ENCODE measurements at places on chromosomes 12 and 14.

- no peak for DNase-seq
Measured at GRCh38 chr14:95104911-95105310, 52.4 kb downstream of the DICER1 start.

DNA sequence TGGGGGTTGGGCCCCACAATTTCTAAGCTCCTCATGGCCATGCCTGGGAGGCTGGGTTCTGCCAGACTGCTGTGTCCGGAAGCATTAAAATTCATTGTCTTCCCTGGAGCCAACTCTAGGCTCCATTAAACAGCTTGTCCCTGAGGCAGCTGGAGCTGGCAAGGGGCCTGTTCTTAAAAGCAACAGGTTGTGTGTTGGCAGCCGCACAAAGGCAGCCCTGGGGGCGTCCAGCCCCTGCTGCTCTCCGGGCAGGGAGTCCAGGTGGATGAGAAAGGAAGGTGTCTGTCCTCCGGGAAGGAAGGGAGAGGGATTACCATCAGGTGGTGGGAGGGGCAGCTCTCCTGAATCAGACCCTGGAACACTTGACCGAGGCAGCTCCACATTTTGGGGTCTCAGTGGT is 98.9 kb downstream of the CHST11 start:
- no peak for DNase-seq

GRCh38 chr14:45222485-45223262 is 30.3 kb downstream of the MIS18BP1 start:
- no peak for DNase-seq

- no peak for DNase-seq
Measured at GRCh38 chr12:52975820-52976573, 27.1 kb downstream of the KRT18 start.

- DNase-seq: peak; percentile 5
Measured at GRCh38 chr14:71141701-71142374, 234.6 kb downstream of the PCNX1 start.

DNA sequence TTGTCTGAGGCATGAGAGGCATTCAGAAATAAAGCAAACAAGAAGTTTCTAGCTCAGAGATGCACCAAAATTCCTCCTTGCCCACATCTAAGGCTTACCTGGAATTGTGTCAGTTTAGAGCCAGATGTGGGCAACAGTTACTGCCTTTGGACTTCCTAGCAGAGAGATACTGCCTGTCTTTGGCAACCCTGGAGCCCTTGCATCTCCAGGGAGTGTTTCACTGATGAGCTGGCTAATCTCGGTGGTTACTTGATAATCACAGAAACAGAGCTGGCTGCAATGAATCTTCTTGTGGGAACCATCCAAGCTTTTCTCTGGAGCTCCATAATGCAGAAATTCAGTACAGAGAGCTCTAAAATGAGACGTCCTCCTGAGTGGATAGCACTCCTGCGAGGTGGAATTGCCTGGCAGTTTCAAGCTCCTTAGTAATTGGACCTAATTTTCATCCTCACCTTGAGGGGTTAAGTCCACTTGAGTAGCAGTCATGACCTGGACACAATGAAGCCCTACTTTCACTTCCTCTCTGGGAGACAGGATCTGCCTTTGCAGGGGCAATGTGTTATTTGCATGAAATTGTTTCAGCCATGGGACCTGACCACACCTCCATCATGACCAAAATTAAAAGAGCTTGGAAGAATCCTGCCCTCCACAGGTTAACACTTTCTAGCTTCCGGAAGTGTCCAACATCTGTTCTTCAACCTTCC is 108.8 kb upstream of the ARHGAP5 start:
- peak; percentile 54 for DNase-seq

GRCh38 chr12:127494961-127495915 is 771.7 kb upstream of the TMEM132C start:
- no peak for DNase-seq

GRCh38 chr12:12221560-12221959 is 45.3 kb downstream of the LRP6 start:
- DNase-seq: no peak

GRCh38 chr12:54680374-54680773 is 32.2 kb upstream of the DCD start:
- no peak for DNase-seq

- peak; percentile 76 for DNase-seq
Measured at GRCh38 chr14:32594766-32595165, 265.7 kb downstream of the AKAP6 start.

DNA sequence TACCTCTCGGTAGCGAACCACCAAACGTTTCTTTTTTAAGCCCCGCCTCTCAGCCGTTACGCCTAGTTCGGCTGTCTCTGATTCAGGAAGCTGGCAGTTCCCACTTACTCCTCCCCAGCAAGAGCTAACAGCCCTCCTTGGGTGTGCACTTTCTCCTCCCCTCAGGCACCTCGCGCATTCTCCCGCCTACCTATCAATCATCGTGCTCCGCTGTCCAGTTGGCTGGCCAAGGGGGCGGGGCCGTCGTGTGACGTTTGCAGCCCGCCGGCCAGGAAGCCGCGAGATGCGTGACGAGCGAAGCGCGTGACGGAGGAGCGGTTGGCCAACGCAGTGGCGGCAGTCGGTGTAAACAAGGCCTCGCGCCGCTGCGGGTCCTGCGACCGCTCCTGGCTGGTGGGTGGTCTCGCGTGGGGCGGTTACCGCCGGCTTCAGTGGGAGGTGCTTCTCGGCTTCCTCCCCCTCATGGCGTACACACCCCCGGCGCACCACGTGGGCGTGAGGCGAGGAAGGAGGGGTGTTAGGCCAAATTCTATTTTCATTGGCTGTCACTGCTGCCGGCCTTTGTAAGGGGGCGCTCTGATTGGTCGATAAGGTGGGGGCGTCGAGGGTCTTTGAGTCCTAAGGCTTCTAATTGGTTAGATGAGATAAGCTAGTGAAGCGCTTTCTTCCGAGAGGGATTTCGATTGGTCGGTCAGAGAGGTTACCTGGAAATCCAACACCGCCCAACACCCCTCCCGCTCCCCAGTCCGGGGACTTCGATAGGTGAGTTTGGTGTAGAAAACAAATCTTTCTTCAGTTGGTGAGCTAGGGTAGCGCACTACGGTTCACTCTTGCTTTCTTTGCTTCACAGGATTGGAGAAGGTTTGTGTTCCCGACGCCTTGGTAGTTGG is at the start of the genes DCAF11 and NRL:
TSS of gene DCAF11 (plus strand) at position 246 of the 890 bp plus-strand sequence. CDS start 818 bp downstream, outside the sequence.
TSS of gene NRL (minus strand) at position 418 of the 890 bp plus-strand sequence. CDS start 32,101 bp downstream, outside the sequence.
- DNase-seq: peak; percentile 100

- peak; percentile 46 for DNase-seq
Measured at GRCh38 chr14:77037938-77038568, 9.5 kb upstream of the IRF2BPL start.

DNA sequence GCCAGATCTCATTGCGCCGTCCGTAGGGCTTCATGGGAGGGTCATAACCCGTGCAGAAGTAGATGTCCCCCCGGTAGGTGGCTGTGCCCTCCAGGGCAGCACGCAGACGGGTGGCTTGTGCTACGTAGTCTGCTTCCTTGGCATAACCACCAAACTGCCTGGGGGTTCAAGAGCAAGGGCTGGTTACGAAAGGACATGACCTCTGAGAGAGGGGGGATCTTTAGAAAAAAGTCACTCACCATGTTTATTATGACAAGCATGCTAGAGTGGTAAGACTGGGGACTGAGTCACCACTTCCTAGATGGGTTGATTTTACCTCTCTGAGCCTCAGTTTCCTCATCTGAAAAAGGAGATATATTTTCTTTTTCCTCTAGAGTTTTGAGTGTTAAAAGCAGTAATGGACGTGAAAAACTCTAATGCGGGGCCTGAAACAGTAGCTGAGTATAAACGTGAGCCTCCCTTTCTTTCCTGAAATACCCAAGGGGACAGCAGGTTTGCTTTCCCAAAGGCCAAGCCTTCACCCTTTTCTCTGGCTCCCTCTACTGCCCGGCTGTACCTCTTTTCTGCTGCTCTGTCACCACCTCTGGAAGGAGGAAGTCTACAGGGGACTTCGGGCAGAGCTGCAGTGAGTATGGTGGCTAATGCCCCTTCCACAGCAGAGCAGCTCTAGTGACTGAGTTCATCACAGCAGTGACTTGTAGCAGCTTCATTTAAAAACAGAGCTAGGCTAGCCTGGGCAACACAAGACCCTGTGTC is 23.5 kb upstream of the GPRC5D start:
- DNase-seq: peak; percentile 50

GRCh38 chr12:114936148-114937079 is 252.4 kb upstream of the TBX3 start:
- DNase-seq: peak; percentile 85

DNA sequence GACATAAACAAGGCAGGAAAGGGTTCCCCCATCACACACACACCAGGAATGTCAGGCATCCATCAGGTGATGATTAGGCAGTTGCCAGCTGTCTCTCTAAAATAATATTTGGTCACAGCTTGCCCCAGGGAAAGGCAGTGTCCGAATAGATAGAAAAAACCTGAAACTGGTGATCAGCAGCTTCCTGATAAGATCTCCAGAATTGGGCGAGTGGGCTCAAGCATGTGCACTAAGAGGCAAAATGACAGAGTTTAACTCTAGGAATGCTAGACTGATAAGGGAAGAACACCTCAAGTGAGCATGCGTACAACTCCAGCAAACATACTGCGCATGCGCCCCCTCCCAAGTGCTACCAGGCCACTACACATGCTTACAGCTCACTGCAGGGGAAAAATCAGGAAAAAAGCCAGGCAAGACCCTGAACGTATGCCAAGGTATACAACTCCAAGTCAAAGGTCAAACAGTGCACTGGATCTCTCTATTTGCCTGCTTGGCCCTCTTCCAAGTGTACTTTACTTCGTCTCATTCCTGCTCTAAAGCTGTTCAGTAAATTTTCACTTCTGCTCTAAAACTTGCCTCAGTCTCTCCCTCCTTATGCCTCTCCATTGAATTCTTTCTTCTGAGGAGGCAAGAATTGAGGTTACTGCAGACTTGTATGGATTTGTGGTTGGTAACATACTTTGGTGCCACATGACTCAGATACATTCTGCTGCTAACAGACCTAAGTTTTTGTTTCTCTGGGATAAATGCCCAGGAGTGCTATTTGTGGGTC is 73.5 kb upstream of the VASH1 start:
- no peak for DNase-seq

- no peak for DNase-seq
Measured at GRCh38 chr12:123949770-123950165, 22.9 kb downstream of the CCDC92 start.

DNA sequence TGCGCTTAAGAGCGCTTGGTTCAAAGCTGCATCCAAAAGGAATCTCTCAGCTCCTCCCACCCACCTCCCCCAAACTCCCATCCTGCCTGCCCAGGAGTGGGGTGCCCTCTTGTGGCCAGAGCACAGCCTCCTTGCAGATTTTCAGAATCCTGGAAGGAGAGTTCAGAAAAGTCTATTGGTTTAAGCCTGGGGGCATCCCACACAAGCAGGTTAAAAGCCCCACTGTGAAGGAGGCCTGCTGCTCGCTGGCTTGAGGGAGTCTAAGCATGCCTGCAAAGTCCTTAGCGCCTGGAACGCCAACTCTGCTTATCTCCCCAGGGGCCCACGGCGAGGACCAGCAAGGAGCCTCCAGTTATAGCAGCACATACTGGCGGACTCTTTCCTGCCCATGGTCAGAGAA is 297.1 kb downstream of the KSR2 start:
- DNase-seq: no peak

- no peak for DNase-seq
Measured at GRCh38 chr12:97984974-97985580, 522.5 kb downstream of the RMST start.

GRCh38 chr12:40240779-40241178 is 16.0 kb downstream of the LRRK2 start:
- DNase-seq: no peak

- DNase-seq: no peak
Measured at GRCh38 chr14:43790681-43791080, 716.4 kb downstream of the FSCB start.

DNA sequence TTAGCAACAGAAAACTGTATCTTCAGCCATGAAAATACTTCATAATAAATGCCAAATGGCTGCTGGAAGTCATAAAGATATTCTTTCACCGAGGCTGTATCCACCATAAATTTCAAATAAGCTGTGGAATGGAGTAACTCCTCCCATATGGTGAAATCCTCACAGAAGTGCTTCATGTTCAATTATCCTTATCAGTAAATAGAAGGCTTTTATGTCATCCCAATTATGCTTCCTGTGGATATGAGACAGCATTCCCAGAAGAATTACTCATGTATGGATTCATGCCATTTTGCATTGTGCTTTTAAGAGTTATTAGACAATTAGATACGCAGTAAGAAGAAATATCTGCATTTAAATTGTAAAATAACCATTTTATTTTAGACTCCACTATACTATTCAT is 99.0 kb downstream of the RTN1 start:
- DNase-seq: peak; percentile 40

DNA sequence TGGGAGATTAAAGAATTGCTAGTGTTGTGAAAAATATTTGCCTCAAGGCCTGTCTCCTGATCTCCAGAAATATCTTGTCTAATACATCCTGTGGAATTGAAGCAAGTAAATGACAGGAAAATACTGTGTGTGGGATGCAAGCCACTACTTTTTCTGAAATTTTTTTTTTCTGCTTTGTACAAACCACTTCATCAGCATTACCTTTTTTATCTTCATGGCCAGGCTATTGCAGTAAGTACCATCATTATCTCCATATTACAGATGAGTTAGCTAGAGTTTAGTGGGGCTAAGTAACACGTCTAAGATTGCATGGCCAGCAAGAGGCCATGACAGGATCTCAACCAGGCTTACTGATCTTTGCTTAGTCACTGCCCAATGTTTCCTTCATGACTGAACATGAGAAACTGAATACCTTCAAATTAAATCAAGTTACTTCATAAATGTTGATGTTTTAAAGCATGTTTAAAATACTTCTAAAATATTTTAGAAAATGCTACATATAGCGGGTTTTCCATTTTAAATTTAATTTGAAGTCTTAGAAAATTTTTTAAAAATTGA is 273.7 kb downstream of the SLC6A15 start:
- DNase-seq: no peak

GRCh38 chr12:10243818-10244520 is 31.3 kb downstream of the GABARAPL1 start:
- DNase-seq: no peak

- DNase-seq: no peak
Measured at GRCh38 chr12:75041472-75041871, 168.2 kb downstream of the KCNC2 start.

GRCh38 chr14:24389226-24389848 is 9.5 kb upstream of the NYNRIN start:
- peak; percentile 44 for DNase-seq

DNA sequence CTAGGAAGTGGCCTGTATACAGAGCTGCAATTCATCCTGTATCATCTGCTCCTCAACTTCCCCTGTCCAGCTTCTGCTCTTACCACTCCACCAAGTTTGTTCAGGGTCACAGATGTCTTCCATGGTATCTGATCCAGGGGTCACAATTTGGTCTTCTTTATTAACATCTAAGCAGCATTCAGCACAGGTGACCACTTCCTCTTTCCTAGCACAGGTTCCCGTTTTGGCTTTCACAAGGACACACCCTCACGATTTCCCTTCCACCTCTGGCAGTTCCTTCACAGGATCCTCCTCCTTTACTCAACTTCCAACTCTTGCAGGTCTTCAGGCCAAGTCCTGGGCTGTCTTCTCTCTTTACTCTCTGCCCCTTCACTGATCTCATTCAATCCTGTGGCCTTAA is 93.6 kb downstream of the TTC7B start:
- DNase-seq: no peak

DNA sequence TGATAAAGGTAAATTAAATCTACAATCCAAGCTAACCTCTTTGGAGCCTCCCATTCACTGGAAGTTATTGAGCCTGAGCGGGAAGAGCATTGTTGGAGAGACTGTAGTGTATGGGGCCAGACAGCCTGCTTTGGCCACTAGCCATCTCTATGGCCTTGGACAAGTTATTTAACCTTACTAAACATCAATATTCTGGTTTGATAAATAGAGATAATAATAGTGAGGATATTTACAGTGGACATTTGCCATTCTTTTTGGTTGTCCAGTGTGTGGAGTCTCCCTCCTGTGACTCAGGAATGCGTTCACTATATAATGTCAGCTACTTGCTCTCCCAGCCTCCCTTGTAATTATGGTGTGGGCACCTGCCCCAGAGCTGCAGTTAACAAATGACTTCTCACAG is 216.1 kb downstream of the SLC38A4 start:
- DNase-seq: no peak

All from HCEC 1CT (cell line).